ENCODE measurements at places on chromosomes 7 and 10.

DNA sequence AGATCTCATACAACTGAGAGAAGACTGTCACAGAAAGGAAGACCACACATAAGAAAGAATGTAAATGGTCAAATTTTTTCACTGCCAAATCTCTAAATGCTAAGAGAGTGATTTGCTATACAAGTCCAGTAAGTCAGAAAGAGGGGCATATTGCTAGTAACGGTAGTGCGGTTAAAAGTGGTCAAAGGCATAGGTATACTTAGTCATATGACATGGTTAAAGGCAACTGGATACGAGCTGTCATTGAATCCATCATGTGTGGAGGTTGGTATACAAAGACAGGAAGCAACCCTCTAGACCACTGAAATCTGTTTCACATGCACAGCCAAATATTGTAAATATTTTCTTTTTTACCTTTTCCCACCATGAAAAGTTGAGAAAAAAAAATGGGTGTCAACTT lies 4.8 kb downstream of the INHBA start:
- DNase-seq: no peak

DNA sequence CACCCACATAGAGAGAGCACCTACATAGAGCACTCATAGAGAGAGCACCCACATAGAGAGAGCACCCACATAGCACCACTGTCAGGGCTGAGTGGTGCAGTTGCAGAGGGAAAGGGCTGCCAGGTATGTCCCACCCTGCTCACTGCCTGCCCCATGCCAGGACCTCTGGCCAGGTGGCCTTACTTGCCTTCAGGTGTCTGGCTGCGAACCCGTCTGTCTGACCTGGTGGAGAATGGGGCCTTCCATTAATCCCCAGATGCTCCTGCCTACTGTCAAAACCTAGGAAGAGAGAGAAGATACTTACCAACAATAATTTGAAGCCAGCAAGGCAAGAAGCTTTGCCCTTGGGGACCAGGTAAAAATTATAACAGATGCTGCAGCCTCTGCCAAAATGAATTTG lies 51.1 kb downstream of the INSIG1 start:
- no peak for DNase-seq

GRCh38 chr7:21355406-21355874 lies 72.4 kb upstream of the SP4 start:
- no peak for DNase-seq

DNA sequence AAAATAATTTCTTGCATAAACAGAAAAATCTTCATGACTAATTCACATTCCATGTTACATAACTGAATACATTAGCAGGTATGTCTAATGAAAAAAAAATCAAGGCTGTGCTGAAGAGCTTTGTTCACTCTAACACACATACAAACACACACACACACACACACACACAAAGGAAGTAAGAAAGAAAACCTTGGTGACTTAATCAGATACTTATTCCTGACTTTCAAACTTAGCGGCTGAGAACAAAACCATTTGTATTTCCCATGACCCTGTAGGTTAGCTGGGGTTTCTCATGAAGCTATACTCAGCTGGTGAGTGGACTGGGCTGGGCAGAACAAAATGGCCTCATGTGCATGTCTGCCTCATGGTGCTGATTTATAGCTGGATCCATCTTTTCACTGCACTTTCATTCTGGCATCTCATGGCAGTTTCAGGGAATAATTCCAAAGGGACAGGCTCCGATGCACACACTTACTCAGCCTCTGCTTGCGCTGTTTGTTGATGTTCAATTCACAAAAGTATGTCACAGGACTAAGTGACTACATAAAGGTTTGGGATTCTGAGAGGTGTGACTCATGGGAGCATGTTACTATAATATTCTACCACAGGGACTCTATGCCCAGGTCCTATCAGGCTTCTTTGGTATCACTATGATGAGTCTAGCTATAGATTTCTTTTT lies 161.2 kb downstream of the PCLO start:
- no peak for DNase-seq

- DNase-seq: no peak
Measured at GRCh38 chr7:47420122-47420780, 161.7 kb downstream of the TNS3 start.

GRCh38 chr10:11499425-11500071 lies 111.9 kb downstream of the USP6NL start:
- no peak for DNase-seq

DNA sequence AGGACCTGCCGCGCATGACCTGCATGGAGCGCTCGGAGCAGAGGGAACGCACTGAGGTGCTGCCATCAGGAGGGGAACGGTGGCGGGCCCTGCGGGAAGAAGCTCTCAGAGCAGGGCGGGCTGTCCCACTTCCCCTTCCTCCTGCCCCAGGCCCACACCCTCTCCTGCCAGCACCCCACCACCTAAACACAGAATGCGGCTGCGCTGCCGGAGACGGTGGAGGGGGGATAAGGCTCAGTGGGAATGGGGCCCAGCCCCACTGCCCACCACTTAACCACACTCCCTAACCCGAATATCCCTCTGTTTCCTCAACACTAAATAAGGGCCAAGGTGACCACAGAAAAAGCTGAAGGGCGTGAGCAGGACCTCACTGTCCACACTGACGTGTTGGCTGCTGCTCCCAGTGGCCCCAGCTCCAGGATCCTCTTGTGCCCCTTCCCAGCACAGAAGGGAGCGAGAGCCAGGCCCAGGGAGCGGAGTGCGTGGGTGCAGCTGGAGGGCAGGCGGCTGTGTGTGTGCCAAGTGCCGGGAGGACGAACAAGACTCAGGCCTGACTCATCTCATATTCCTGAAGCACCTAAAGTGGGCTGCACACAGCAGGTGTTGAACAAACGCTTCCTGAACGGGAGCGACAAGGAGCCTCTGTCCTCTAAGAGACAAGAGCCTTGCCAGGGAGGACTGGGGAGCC lies 116.8 kb downstream of the MAD1L1 start:
- no peak for DNase-seq

- DNase-seq: no peak
Measured at GRCh38 chr10:29471544-29471859, 163.3 kb downstream of the SVIL start.

DNA sequence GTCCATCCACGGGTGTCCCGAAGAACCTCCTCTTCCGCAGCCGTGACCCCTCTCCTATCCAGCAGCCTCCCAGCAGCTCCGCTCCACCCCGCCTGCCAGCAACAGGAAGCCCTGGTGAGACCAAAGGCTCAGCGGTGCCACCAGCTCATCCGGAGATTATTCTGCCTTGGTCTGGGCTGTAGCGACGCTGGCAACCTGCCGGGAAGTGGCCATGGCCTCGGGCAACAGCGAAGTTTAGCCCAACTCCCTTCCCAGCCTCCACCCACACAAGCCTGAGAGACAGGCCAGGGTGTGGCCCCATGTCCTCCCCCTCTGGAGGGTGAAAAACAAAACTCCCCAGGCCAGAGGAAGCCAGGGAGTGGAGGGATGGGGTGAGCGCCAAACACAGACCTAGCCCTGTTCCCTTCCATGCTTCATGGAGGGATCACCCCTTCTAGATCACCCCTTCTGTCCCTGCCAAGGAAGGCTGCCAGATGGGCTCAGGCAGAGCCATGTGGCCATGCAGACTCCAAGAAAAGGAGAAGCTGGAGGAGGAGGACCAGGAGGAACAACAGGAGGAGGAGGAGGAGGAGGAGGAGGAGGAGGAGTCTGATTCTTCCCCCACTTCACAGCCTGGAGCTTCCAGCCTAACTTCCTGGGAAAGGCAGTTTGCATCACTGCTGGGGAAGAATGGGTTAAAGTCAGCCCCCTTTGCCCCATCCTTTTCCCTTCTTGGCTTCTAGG lies 918 bp downstream of the CALHM2 start:
- DNase-seq: no peak

- DNase-seq: no peak
Measured at GRCh38 chr10:92150823-92151222, 140.1 kb downstream of the CPEB3 start.

DNA sequence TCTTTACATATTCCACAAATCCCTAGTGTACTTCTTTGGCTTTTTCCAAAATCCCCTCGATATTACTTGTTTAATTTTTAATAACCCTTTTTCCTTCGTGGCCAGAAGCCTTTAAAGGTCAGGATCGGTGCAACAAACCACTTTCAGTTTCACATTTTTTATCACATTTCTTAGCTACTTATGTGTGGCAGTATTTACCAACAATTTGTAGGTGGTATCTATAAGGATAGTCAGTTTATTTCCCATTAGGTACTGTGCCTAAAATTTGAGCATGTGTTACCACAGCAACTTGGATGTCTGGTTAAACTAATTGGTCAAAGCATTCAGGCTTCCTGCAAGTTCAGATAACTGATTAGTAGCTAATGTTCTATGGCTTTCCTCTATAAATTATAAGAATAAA lies 104.9 kb downstream of the CDK14 start:
- DNase-seq: no peak

- no peak for DNase-seq
Measured at GRCh38 chr7:143257501-143257900, 5.7 kb upstream of the GSTK1 start.

- no peak for DNase-seq
Measured at GRCh38 chr7:36658335-36659171, 65.7 kb downstream of the AOAH start.

GRCh38 chr10:4051011-4051640 lies 266.1 kb upstream of the KLF6 start:
- DNase-seq: no peak

- no peak for DNase-seq
Measured at GRCh38 chr7:8133188-8133848, 128.6 kb downstream of the ICA1 start.

- DNase-seq: no peak
Measured at GRCh38 chr10:127523476-127523875, 25.6 kb upstream of the NPS start.

DNA sequence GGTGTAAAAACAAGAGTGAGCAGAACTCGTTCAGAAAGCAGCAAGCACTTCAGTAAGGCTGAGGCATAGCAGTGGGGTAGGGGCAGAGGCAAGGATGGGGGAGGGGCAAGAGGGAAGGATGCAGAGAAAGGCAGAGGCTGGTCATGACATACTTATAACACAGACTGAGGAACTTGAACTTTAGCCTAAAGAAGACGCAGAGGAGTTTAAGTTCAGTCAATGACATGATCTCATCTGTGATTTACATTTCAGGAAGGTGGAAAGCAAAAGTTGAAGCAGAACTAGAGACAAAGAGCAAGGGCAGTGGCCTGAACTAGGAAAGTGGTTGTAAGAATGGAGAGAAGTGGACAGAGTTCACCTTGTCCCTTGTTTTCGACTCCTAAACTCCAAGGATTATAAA lies 15.8 kb downstream of the MACC1 start:
- no peak for DNase-seq

GRCh38 chr7:33109758-33110238 lies 594 bp upstream of the RP9 start:
- no peak for DNase-seq

- DNase-seq: no peak
Measured at GRCh38 chr10:6141296-6142151, 52.7 kb downstream of the RBM17 start.

DNA sequence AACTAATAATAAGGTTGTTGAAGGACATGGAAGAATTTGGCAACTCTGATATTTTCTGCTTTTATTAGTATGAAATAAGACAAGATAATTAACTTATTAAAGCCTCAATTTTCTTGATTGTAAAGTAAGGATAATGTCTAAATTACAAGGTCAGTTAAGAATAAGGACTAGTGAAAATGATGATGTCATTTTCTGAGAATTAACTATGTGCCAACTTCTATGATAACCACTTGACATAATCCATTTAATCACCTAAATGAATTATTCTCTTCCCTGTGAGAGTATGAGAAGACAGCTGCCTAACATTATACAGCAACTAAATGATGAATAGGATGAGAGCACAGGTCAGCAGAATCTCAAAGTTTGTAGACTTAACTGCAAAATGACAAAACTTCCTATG lies 1153.4 kb upstream of the POT1 start:
- DNase-seq: no peak

DNA sequence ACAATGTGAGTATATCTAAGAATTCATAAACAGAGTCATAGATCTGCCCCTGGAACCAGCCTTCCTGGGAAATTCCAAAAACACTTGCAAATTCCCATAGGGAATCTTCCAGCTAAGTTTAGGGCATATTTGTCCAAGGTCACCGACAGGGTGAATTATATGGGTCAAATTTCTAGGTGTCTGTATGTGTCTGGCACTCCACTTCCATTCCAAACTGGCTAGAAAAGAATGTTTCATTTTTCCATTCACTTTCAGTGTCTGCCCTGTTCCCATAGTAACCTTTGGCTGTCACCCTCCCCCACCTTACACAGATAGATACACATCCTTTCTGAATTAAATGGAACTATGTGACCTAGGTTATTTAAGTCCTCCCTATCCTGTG lies 230.9 kb downstream of the CREB5 start:
- no peak for DNase-seq

GRCh38 chr7:69630292-69630691 lies 32.0 kb downstream of the AUTS2 start:
- no peak for DNase-seq

DNA sequence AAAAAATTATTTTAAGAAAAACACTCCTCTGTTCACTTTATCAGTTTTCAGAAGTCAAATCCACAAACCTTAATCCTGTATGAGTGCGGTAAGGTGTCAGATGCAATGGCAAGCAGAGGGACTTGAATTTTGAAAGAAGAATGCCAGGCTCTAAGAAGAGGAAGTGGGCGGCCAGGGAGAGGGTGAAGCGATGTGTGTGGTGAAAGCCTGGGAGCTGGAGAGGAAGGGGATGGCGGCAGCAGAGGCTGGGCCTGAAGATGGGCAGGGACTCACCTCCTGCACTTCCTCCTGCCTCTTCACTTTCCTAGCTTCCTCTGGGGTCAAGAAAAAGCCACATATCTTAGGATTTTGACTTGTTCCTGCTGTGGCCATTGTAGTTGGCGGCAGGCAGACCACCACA lies 609.6 kb downstream of the PARD3 start:
- DNase-seq: no peak
